Stimulated activated naive CD8-positive, alpha-beta T cell treated with anti-CD3 and anti-CD28 coated beads, Interleukin-15, amount 100 ng/mL, for 72 hours (primary cell): ENCODE measurements at places on chromosomes 5 and 9.

DNA sequence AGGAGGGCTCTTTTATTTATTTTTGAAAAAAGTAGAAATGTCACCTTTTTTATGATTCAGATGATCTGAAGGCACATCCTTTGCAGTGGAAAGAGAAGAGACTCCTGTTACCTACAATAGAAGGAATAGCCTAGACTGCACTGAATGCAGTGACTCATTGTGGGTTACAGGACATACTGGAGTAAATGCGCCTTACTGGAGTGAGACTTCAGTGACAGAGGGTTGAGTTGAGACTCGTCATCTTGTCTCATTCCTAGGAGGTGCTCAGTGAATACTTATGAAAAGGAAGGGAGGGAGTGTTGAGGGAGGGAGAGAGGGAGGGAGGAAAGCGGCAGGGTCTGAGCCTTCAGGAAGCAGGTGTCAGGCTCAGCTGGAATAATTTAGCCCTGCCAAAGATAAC, 25.2 kb downstream of the ANKRA2 start:
- DNase-seq, result no peak

DNA sequence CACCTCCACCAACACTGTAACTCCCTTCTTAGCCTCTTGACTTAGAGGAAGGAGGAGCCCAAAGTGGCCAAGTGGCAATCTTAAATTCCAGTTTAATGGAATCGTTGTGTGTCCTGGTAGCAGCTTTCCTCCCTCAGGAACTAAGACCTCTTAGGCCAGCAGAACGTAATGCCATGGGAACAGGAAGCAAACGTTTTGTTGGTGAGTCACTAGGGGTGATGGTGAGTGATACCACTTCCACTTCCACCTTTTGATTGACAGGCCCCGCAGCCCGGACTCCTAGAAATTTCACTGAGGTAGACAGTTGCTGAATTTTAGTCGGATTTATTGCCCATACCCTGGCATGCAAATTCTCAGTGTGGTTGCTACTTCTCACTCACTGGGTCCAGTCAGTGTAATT, 94.2 kb upstream of the FBN2 start:
- no peak for DNase-seq

DNA sequence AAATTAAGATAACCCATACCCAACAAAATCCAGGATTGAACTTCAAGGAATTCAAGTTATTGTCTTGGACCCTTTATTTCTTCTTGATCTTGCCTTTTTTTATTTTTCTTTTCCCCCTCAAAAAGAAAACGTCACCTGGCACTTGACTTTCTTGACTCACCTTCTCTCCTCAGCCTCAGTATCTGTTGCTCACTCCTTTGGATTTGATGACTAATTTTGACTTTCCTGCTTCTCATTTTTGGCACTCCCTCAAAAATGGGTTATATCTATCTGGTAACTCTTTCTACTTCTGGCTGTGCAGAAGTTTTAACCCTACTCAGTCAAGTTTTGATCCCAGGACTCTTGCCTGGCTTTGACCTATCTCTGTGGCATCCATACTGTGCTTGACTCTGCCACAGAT, 66.6 kb upstream of the SPATA31D4 start:
- no peak for DNase-seq

GRCh38 chr5:94901191-94901979, 282.9 kb downstream of the SLF1 start:
- no peak for DNase-seq

DNA sequence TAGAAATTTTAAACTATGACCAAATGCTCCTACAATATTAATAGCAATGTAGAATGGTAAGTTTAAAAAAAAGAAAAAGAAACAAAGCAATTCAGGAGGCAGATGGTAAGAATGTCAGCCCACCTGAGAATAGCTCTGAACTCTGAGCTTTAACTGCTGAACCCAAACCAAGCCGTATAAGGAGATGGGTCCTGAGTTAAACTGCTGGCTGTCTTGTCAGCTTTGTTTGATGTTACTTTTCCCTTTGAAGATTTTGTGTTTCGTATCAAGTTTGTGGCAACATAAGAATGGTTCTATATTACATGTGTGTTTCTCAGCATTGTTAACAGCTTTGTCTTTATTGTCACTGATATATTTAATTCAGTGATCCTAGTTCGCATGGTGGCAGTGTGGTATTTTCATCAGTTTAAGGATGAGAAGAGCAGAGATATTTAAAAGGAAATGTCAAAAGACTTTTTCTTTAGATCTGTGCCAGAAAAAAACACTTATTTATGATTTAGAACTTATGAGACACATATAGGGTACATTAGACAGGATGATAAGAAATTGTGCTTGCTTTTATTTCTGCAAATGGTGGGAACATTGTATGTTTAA, 390.1 kb downstream of the CCDC171 start:
- no peak for DNase-seq

GRCh38 chr9:76932757-76933156, 26.8 kb upstream of the PRUNE2 start:
- DNase-seq, result no peak

- DNase-seq, result no peak
Observed at GRCh38 chr5:82403026-82403425, 124.9 kb upstream of the RPS23 start.

GRCh38 chr5:172147857-172148256, 40.2 kb downstream of the STK10 start:
- no peak for DNase-seq

DNA sequence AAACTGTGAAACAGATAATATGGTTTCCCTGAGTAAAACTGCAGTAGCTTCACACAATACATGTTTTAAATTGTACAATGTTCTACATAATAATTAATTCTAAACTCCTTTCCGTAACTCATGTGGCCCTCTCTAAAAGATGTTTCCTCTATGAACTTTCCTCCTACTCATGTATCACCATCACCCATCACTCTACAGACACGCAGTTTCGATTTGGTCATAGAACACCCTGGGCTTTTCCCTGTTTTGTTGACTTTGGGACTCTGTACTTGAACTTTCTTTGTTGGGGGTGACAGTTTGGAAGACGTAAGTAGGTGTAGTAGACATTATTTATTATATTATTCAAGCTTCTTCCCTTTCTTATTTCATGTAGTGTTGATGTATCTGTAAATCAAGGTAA, 44.1 kb upstream of the GABRA6 start:
- no peak for DNase-seq

DNA sequence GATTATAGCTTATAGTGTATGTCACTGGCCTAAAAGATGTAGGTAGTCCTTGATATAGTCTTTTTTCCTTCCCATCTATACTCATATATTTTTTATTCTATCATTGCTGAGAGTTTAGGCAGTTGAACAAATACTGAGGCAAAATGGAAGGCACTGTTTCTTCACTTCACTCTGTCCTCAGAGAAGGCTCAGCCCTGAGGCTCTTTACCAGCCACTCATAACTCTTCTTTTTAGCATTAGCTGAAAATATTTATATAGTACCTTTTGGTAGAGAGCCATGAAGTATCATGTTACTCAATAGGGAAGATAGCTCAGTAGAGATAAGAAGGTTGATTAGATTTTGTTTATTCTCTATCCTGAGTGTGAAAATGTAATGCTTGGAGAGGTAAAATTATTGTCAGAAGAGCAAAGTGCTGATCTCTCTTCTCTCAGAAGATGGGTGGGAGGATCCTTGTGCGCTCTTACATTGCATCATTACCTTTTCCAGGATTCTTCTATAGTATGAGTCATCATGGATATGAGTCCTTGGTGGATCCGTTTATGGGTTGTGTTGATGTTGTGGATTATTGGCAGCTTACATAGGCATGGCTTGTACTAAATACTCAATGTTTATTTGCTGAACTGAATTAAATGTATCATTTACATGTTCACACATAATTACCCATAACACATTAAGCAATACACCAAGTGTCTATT, 88.1 kb downstream of the ANXA1 start:
- DNase-seq, result no peak

DNA sequence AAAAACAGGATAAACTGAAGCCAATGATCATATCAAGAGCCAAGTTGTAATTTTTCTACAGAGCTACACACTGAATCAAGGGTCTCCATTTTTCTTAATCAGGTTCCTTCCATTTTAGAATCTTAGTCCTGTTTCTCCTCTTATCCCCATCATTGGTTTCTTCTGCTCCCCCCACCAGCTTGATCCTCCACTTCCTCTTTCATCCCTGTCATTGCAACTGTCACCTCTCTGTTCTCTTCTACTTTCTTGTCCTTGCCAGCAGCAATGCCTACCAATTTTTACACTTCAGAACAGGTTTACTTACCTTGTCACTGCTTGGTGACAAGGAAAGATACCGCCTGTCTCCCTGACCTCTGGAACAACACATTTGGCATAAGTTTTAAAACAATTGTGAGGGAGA, 97.3 kb downstream of the CFAP90 start:
- no peak for DNase-seq

- DNase-seq, result no peak
Observed at GRCh38 chr5:109078448-109078847, 330.8 kb downstream of the FER start.

DNA sequence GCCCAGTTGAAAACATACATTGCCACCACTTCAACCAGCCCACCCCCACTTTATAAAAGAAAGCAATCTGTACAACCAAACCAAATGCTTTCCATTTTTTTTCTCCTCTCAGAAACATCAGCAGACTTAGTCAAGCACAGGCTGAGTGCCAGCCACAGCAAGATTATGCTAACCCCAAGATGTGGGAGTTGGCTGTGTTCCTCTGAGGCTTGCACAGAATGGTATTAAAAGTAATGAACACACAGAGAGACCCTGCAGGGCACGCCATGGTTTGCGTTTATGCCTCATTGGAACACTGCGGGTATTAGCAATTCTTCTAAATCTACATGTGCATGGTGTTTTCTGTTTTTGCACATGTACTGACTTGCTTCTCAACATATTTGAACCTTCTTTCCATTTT, 419.9 kb upstream of the GRAMD2B start:
- no peak for DNase-seq

DNA sequence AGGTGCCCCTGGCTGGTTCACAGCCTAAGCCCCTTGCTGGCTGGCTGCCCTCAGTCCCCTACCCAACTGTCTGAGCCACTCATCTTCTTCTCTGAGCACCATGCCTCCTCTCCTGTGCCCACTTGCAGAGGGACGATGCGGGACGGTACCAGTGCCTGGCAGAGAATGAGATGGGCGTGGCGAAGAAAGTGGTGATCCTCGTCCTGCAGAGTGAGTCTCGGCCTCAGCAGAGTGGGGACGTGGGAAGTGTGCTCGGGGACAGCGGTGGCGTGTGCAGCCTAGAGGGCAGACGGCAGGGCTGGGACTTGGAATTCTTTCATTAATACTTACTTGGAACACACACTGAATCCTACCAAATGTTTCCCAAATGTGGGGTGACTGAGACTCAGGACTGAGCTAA, 34.3 kb upstream of the ASS1 start:
- no peak for DNase-seq

DNA sequence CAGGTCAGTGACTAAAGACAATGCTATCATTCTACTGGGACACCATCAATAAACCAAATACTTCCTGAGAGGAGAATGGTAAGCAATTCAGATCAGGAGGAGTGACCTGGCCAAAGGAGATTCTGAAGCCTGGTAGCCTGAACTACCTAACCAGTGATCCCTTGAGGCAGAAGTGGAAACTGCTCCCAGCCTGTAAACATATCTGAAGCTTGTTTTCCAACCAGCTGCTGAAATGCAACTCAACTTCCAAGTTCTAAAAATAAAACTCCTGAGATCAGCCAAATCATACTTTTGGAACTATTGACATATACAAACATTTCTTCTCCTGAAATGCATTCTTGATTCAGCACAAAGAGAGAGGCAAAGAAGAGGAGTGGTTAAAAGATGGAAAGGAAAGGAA, 204.1 kb downstream of the EBF1 start:
- DNase-seq, result no peak

DNA sequence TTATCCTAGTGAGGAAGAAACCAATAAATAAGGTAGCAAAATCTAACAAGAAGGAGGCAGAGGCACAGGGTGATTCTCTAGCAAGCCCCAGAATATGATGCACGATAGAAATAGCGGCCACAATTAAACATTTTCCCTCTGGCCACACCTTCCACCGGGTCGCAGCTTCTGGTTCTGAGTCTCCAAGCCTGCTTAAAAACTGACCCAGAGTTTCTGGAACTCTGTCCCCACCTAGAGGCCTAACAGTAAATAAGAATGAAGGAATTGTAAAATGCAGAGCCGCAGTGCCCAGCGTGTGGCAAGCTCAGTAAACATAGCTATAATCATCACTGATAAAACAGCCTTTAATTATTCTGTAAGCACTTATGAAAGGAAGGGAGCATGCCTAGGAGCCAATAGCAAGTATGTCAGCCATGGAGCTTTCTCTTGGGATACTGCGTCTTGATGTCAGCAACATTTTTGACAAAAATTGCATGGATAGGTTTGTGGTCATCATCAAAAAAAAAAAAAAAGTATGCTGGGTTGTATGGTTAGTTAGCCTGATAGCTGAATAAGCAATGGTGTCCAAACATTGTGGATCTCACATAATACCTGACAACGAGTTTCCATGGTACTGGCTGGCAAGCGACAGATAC, 465.5 kb downstream of the DNAH5 start:
- no peak for DNase-seq

DNA sequence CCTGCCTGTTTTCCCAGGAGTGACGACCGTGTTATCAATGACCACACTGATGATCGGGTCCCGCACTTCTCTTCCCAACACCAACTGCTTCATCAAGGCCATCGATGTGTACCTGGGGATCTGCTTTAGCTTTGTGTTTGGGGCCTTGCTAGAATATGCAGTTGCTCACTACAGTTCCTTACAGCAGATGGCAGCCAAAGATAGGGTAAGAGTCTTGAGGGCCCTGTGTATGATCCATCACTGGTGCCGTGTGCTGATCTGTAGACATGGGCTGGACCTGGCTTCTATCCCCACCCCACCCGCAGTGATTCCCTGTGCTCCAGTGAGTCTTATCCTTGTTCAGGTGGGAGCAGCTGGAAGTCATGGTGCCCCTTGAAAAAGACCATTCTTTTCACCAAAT, 26.0 kb downstream of the GABRP start:
- DNase-seq, result no peak

DNA sequence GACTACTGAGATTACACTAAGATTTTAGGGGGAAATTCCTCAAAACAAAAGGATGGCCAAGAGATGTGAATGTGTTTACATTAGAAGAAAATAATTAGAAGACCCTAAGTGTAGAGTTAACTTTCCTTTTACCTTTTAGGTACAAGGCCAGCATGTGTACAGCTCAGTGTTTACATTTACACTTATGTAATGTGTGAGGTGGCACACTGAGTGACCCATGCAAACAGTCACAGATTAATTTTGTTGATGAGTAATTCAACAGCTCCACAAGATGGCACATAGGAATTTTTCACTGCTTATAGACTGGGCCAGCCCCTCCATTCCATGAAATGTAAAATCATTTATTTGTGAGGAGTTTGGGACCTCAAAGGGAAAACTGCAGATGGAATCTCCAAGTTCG, 90.1 kb upstream of the SLC12A2 start:
- DNase-seq, result no peak

DNA sequence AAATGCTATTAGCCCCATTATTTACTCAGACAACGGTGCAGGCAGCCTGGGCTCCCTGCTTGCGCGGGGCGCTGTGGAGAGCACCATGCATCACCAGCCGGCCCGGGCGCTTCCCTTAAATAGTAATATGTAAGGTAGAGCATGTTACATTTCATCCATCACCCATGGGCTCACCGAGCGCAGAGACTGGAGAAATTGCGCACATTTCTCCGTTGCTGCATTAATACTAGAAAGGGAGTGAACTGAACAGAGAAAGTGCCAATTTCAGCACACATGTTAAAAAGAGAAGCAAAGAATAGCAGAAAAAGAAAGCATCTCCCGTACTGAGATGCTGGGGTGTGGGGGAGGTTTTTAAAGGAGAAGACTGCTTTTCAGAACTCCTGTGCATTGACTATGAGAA, 400.3 kb downstream of the ZSWIM6 start:
- DNase-seq, result no peak
